Suppressor macrophage treated with lipopolysaccharide for 1 hour (primary cell): ENCODE measurements at places on chromosomes 7 and 10.
A peak's percentile ranks its signal among the peaks of the same experiment; 100 is the strongest.

GRCh38 chr7:99137411-99138180 is 6.3 kb downstream of the SMURF1 start:
- no peak for DNase-seq

GRCh38 chr7:125876431-125876830 is 946.8 kb upstream of the POT1 start:
- no peak for DNase-seq

- DNase-seq: peak; percentile 39
Measured at GRCh38 chr7:610531-611280, 91.1 kb upstream of the PDGFA start.

DNA sequence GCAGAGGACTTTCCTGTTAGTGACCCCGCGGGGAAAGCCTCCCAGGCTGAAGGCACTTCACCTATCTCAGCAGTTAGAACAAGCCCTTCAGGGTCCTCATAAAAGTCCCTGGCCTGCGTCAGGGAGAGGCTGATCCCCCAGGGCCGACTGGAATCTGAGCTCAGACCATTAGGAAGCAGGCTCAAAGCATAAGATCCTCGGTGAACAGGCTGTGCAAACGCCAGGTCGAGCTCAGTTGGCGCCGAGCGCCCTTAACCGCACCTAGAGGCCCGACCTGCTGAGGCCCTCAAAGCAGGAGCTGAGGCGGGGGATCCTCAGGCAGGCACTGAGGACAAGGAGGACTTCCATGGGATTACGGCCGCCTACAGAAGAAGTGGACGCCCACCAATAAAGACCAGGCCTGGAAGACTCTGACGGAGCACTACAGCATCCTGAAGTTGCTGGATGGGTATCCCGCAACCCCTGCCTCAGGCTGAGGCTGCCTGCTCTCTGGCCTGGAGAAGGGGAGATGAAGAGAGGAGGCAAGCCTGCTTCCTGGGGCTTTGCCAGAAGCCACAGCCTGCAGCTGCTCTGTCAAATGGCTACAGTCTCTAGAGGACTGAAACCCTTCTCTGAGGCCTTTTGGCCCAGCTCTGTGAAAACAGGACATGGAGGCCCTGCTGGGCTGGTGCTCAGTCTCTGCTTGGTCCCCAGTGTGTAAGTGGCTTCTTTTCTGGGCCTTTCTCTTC is 29.9 kb downstream of the LIPJ start:
- no peak for DNase-seq

DNA sequence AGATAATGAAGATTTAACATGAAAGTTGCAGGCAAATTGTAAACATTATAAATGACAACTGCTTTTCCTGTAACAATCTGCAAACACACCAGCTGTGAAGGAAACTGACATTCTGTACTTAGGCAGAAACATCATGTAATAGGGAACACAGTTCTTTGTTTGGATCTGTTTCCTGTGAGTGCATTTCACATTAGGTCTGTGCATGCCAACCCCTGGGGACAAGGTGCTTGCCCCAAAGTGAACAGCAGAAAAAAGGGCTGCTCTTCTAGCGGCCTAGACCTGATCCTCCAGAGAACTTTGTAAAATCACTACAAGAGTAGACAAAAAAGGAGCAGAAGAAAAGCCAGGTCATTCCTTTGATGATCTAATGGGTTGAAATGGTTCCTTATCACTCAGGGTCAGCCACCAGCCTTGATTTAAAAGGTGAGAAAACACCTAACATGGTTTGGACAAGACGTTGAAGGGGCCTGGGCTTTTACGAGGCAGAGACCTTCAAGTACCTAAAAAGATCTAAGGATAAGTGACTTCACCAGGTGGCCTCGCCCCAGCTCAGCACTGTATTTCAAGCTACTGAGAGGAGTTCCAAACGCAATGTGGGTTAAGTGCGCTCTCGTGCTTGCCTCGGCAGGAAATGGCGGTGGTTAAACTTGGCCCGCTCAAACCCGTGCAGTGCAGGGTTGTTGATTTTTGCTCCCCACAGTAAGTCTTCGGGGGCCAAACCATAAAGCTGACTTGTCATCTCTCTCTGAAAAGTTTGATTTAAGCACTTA is 249.7 kb downstream of the CREB5 start:
- DNase-seq: no peak

DNA sequence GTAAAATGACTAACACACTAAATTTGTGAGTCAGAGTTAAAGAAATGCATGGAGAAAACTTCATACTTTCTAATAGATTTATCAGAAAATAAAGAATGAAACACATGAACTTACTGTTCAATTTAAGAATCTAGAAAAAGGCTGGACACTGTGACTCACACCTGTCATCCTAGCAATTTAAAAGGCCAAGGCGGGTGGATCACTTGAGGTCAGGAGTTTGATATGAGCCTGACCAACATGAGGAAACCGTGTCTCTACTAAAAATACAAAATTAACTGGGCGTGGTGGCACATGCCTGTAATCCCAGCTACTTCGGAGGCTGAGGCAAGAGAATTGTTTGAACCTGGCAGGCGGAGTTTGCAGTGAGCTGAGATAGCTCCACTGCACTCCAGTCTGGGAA is 1106.2 kb upstream of the LRRN3 start:
- DNase-seq: no peak

GRCh38 chr7:155533120-155533826 is 13.1 kb downstream of the CNPY1 start:
- no peak for DNase-seq

- no peak for DNase-seq
Measured at GRCh38 chr10:93452143-93452542, 30.0 kb downstream of the MYOF start.

DNA sequence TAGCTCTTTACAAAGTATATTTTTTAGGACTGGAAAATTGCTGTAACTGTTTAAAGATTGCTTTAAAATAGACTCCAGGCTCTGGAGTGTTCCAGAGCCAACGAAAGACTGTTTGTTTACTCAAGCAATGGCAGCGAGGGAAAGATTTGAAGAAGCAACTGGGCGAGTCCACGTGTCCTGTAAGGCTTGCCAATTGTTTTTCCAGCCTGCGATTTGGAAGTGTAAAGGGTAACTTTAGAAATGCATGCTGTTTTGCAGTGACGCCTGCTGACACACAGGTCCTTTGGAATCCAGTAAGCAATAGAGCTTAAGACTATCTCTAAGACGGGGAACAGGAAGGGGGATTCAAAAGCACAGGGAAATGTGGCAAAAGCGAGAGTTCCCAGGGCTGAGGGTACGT is 55.8 kb downstream of the TACC2 start:
- no peak for DNase-seq

GRCh38 chr7:143325240-143325639 is 9.3 kb downstream of the CLCN1 start:
- no peak for DNase-seq

GRCh38 chr10:99523251-99523773 is 9.4 kb upstream of the NKX2-3 start:
- DNase-seq: no peak

DNA sequence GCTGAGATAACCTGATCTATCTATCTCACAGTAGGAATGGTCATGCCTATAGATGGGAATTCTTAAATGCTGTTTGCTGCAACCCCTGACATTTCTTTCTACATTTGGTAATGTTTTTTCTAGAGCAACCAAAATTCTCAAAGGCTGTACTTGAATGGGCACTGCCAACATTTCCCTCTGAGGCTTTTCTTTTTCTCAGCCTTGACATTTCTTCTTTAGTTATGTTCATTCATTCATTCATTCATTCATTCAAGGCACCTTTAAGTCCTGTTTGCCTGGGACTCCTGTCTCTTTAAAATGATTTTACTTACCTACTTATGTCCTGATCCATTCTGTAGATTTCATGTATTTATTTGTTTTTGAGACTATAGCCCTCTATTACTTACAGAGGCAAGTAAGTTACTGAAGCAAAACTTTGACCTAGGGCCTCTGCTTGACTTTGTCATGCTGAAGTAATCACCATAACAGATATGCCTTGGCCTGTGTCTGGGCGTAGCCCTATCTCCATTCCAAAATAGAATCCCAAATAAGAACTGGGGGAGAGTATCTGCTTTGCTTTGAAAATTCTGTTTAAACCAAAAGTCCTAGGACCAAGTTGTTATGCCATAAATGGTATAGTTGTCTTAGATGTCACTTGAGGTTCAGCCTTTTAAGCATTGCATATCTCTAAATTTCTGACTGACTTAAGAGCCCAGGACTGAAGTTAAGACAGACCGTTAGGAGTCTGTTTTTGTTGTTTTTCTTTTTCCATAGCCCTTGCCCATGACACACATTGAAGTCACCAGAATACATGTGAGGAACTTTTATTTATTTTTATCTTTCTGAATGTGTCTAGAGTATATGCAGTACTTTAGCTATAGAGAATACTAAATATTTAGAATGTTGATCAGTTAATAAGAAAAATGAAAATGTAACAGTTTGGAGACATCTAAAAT is 59.2 kb downstream of the AKAP9 start:
- no peak for DNase-seq

GRCh38 chr7:49639808-49640207 is 133.6 kb upstream of the VWC2 start:
- no peak for DNase-seq

DNA sequence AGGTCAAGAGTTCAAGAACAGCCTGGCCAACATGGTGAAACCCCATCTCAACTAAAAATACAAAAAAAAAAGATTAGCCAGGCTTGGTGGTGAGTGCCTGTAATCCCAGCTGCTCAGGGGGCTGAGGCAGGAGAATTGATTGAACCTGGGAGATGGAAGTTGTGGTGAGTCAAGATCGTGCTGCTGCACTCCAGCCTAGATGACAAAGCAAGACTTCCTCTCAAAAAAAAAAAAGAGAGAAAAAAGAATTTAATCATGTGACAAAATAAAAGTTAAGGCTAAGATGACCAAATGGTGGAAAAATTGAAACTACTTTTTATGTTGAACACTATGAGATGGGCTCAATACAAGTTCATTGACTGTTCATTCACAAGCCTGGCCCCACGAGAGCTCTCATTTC is 141.1 kb upstream of the WDR11 start:
- peak; percentile 54 for DNase-seq

GRCh38 chr7:80027611-80028173 is 106.9 kb upstream of the GNAI1 start:
- no peak for DNase-seq

- DNase-seq: no peak
Measured at GRCh38 chr10:125407000-125407502, 246.7 kb upstream of the CTBP2 start.

DNA sequence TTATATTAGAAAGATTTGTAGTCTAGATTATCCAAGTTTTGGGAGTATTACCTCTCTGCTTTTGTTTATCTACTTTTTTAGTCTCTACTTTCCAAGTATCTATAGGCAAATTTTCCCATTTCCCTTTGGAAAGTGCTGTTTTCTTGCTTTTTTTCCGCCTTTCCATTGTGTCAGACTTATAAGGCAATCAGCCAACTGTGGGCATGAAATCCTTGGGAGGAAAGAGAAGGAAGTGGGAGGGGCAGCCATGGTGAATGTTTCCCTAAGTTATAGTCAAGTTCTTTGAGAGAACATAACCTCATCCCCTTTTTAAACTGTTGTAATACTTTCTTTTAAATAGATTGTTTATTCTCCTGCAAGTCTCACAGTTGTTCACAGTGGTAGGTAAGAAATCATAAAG is 52.6 kb downstream of the PTEN start:
- DNase-seq: peak; percentile 48

- DNase-seq: no peak
Measured at GRCh38 chr7:46725136-46725535, 804.1 kb upstream of the IGFBP3 start.

GRCh38 chr7:42233171-42233570 is 3.8 kb downstream of the GLI3 start:
- no peak for DNase-seq

GRCh38 chr10:21522631-21523406 is 2.7 kb downstream of the SKIDA1 start:
- no peak for DNase-seq

GRCh38 chr10:121495719-121496118 is 102.5 kb downstream of the FGFR2 start:
- DNase-seq: no peak

- DNase-seq: no peak
Measured at GRCh38 chr10:101897633-101898032, 54.0 kb upstream of the KCNIP2 start.

- no peak for DNase-seq
Measured at GRCh38 chr10:72229261-72230251, 13.5 kb upstream of the ASCC1 start.

GRCh38 chr10:129397198-129397974 is 69.7 kb upstream of the MGMT start:
- DNase-seq: no peak

- no peak for DNase-seq
Measured at GRCh38 chr7:153322991-153323390, 563.4 kb downstream of the ACTR3B start.

DNA sequence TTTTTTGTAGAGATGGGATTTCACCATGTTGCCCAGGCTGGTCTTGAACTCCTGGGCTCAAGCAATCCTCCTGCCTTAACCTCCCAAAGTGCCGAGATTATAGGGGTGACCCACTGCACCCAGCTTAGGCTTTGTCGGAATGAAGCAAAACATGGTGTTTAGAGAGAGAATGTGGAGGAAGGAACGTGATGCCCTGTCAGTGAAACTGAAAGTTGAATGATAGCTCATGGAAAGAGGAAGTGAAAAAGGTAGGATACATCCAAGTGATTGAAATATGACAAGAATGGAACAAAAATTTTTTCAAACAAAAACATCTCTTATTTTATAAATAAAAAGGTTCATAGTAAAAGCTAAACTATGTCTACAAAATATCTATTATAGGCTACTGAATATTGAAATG is 5.9 kb downstream of the AKAP9 start:
- peak; percentile 74 for DNase-seq

GRCh38 chr10:124672181-124672638 is 72.0 kb downstream of the FAM53B start:
- DNase-seq: no peak

DNA sequence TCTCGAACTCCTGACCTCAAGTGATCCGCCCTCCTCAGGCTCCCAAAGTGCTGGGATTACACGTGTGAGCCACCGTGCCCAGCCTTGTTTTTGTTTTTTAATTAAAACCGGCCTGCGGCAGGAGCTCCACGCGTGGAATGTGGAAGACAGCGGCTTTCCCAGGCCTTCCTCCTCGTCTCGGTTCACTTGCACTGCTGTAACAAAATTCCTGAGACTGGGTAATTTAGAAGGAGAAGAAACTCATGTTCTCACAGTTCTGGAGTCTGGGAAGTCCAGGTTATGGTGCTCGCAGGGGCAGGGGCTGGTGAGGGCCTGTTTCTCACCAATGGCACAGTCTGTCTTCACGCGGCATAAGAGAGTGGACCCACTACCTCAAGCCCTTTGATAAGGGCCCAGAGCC is 14.4 kb upstream of the CRYGN start:
- DNase-seq: no peak

DNA sequence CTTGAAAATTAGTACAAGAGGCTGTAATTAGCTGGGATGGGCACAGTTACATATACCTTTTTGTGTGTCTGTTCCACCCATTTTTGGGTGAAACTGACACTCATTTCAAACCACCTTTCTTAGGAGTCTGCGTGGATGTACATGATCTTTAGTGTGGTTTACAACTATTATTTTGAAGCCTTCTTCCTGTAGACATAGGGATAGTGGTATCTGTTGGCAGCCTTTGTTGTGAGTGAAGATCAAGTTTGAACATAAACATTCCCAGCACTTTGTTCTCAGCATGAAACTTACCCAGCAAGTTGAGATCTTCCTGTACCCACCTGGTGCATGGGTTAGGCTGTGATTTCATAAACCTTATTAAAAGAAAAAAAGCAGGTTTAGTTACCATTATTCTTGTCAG is 2.0 kb downstream of the BAG3 start:
- no peak for DNase-seq
